Fibroblast of mammary gland (primary cell): ENCODE measurements at places on chromosomes 11 and 22.
A peak's percentile ranks its signal among the peaks of the same experiment; 100 is the strongest.

GRCh38 chr22:45159652-45160462 lies 3.9 kb upstream of the NUP50 start:
- peak; percentile 31 for DNase-seq

DNA sequence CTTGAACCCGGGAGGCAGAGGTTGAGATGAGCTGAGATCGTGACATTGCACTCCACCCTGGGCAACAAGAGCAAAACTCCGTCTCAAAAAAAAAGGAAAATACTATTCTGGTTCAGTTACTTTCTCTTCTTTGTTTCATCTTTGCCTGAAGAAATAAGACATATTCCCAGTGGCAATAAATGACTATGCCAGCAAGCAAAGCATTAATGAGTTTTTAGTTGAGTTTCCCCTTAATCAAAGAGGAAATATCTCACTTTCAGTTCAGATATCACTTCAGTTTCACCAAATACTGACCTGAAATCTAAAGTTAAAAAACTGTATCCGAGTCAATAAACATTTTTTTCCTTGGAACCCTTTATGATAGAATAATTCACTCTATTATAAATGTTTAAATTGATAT lies 10.4 kb downstream of the PISD start:
- no peak for DNase-seq

DNA sequence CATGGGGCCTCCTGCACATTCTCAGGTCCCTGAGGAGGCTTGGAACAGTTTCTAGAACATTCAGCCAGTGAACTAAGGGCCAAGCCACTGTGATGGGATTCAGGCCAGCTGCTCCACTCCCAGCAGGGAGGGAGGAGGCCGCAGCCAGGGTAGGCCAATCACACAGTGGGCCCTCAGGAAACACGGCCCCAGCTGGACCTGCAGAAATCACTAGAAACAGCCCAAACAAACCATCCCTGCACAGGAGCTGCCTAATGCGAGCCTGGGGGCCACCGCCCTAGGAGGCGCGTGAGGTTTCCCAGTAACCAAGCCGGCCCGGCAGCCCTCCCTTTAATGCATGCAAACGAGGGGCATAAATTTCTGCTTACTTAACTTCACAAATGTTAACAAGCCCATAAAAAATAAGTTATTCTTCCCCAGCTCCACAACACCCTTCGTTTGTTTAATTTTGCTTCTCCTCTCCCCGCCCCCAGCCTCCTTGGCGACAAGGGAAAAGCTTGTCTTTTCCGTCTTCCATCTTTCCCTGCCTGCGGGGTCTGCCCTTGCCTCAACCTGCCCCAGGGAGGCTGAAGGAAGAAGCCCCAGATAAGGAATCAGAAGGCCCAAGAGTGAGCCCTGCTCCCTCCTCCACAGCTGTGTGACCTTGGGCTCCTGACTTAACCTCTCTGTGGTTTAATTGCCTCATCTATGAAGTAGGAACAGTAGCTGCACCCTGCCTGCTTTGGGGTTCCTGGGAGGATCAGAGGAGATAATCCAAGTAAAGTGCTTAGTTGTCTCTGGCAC lies 25.7 kb downstream of the ELFN2 start:
- peak; percentile 56 for DNase-seq

DNA sequence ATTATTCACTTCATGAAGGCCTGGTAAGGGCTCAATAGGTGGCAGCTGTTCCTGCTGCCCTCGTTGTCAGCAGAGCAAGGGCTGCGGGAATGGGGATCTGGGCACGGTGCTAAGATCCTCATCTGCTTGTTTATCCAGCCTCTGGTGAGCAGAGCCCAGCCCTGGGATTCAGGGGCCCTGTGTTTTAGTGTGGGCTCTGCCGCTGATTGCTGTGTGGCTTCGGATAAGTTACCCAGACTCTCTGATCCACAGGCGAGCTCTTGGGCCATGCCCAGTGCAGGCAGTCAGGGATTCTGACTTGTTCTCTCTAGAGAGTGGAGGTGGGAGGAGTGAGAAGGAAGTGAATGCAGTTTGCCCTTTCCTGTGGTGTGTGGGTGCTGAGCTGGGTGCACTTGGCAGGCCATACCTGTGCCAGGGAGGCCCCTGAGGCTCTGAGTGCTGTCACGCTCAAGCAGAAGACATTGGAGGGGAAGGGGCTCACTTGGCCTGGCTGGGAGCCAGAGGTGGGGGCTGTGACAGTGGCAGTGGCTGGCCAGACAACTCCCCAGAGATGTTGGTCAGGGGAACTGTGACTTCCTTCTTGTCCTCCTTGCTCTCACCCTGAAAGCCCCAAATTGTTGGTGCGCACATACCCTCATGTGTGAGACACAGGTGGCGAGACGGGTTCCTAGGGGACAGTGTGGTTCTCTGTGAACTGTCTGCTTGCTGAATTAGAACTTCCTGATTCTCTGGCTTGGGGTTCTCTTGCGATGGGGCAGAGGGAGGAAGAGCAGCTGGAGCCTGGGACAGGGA lies 43.7 kb downstream of the CD82 start:
- DNase-seq: no peak

DNA sequence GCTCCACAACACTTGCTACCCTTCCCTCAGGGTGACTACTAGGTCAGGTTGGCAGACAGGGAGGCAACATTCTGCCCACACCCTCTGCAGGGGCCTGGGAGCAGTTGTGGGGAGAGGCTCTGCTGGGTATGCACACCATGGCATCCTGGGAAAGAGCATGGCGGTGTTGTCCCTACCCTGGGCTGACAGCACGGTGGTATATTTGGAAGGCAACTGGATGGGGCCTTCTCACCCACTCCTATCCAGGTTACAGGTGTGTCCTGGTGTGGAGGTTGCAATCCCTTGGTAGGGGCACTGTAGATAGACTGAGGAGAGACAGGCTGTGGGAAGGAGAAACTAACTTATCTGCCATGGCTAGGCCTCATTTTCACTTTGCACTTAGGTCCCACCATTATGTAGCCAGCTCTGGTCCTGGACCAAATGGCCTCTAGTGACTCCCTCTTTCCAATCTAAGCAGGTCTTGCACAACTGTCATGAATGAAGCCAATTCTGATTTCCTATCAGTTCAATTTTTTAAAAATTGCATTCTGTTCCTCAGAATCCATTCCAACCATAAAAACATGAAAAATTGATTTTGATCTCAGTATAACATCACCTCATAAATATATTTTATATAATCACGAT lies 54.0 kb upstream of the CD44 start:
- DNase-seq: no peak

DNA sequence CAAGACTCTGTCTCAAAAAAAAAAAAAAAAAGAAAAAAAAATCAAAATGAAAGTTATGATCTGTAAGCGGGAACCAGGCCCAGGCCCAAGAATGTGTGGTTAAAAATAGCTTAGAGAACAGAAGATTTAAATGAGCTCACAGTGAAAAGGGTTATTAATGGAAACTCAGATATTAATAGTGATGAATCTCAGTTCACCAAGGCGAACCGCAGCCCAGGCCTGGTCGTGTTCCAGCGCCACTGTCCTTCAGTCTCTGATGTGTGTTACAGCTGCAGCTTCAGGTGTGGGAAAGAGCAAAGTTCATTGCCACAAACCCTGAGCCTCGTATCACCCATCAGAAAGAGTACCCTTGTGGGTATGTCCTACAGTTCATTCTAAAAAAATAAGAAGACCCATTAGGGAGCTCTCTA lies 107.1 kb downstream of the GAB2 start:
- peak; percentile 37 for DNase-seq

GRCh38 chr11:57778318-57779037 lies 16.9 kb downstream of the CTNND1 start:
- peak; percentile 94 for DNase-seq

DNA sequence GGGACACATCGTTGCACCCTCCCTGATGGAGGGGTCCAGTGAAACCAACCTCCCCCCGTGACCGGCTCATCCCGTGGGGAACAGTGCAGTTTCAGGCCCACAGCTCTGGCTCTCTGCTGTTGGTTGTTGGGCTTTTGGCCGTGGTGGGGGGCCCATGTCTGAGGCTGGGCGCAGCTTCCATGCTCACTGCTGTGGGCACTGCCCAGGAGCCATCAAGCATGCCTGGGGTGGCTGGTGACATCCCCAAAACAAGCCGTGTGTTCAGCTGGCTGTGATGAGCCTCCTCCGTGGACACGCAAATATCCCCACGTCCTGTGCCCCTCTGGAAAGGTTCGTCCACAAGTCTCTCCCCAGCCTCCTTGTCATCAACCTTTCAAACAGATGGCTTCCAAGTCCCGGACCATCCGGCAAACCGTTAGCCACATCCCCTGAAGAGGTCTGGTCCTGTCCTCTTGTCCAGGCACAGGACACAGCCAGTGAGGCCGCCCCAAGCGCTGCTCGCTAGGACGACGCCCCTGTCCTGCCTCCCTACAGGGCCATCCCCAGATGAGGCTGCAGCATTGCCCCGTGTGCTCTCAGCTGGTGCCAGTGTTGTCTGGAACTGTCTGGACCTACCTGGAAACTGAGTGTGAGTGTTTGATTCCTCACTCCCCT lies 29.4 kb upstream of the BRSK2 start:
- DNase-seq: no peak

DNA sequence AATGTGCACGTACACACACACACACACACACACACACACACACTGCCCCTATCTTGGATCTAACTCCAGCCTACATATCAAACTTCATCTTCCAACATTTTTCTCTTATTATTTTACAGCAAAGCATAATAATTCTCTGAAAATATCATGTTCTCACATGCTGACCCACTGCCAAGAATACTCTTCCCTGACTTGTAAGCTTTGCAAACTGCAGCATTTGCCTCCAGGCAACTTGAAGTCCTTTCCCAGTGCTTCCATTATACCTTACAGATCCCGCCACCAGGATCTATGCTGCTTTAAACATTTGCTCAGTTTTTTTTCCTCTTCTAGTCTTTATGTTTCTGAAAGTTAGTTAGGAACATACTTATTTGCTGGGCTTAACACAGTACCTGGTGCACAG lies 483.3 kb upstream of the ARHGAP42 start:
- peak; percentile 1 for DNase-seq

DNA sequence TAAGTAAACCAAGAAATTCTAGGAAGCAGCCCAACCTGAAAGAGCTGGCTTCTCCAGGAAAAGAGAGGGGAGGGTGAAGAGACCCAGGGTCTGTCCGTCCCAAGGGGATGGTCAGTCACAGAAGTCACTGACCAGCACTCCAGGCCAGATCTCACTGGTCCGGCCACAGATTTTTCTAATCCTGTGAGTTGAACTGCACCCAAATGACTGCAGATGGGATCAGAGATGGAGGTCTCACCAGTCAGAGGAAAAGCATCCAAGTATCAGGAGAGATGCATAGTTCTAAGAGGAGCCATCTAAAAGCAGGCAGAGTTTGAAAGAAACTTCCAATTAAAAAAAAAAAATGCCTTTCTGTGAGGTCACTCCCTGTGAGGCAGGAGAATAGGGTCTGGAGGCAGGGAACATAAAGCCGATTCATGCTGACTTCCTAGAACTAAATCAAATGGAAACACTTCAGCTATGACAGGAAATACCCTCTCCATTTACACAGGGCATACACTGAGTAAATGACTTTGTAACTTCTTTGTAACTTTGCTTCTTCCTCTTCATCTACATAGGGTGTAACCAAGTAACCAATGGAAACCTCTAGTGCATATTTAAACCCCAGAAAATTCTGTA lies 144.5 kb downstream of the CCDC34 start:
- peak; percentile 96 for DNase-seq

GRCh38 chr11:70660059-70660888 lies 261.9 kb downstream of the CTTN start:
- DNase-seq: no peak
